T47D (cell line): ENCODE measurements at places on chromosomes 5 and 9.

DNA sequence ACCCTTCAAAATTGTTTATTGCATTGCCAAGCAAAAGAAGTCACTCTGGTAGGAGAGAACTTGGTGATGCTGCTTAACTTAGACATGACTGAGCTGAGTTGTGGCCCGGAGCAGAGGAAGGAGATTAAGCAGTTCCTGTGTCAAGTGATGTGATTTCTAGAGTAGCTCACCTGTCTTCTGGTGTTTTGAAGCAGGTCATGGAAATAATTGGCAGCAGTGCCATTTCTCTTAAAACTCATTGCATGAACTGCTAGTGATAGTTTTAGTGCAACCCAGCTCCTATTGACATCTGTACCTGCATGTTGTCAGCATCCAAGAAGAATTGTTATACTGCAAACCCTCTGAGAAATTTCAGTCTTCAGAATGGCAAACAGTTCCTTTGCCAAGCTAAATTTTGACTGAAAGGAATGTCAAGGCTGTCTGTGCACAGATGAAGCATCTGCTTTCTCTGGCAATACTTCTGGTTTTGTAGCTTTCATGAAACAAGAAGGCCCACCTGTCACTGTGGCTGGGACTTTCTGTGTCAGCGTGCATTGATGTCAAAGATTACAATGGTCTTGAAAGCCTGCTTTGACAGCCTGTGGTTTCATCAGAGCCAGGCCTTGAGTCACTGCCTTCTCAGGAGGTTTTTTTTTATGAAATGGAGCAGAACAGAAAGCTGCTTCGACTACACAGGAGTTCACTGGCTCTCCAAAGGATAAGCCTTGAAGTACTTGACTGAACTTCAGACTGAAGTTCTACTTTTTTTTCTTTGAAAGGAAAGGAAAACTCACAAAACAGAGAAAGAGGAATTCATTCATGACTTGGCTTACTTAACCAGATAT is 90.6 kb downstream of the RALGPS1 start:
- DNase-seq = no peak

GRCh38 chr9:78115073-78115472 is 83.5 kb upstream of the GNAQ start:
- peak; percentile 15 for DNase-seq

DNA sequence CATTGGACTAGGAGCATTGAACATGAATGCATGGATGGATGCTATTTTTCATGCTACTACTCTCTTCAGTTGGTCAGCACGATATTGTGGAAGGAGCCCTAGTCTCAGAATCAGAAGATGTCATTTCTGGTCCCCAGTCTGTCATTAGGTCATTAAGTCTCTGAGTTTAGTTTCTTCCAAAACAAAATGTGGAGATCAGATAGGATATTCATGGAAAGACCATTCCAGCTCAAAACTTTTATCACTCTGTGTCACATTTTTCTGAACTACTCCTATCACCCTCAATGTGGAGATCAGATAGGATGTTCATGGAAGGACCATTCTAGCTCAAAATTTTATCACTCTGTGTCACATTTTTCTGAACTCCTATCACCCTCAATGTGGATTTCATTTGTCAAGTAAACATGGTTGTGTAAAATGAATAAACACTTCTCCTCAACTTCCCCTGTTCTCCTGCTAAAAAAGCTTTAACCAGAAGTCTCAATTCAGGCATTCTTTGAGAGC is 296.8 kb downstream of the MRPS30 start:
- no peak for DNase-seq

DNA sequence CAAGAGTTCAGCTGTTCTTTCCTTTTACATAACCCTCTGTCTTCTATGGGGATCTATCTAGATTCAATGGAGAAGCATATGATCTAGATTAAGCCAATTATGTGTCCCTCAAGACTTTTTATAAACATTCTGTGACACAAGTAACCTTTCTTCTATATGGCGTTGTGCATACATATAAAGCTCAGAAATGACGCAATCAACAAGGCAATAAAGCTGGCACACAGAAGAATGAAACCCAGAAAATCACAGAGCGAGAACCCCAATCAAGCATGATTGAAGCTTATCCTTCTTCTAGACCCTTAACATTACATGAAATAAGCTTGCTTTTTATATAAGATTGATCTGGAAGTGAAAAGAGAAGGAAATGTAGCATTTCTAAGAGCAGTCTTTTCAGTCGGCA is 178.9 kb downstream of the DMRTA1 start:
- no peak for DNase-seq

GRCh38 chr9:115883467-115884329 is 269.9 kb upstream of the PAPPA start:
- peak; percentile 75 for DNase-seq

- no peak for DNase-seq
These were observed 98.1 kb downstream of the JMY start for GRCh38 chr5:79333852-79334557.
